Activated naive CD8-positive, alpha-beta T cell treated with anti-CD3 and anti-CD28 coated beads for 36 hours (primary cell): ENCODE measurements at places on chromosomes 7 and 10.

DNA sequence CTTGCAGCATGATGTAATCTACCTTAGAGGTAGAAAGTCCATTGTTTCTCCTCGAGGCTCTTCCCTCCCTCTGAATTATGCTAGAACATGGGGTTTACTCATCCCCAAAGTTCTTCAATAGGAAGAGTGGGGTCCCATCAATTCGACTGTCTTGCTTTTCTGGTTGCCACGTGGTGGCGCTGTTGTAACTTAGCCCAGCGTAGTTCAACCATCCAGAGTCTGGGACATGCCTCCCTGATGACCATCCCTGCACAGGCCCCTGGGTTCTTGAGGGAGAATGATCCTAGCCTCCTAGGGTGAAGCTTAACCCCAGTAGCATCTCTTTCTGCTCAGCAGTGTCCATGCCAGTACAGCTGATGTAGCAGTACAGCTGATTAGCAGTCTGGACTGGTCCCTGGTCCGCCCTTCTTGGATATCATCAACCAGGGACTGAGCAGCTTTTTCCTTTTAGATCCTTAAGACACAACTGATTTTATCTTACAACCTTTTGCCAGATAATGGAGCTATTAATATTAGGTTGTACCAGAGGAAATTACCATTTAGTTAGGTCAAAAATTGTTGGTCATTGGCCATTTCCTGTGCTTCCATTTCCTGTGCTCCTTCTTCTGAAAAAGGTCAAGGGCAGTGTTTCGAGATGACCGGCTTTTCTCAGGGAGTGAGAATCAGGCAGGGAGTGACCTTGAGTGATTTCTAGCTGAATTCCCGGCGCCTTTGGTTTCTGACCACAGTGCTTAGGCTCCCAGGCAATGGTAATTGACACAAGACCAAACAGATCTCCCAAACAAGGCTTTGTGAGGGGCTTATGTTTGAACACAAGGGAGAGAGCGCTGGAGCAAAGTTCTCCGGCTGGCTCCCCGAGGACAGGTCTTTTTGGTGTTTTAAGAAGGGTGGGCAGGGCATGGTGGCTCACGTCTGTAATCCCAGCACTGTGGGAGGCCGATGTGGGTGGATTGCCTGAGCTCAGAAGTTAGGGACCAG, 65.4 kb downstream of the TACC2 start:
- no peak for DNase-seq

DNA sequence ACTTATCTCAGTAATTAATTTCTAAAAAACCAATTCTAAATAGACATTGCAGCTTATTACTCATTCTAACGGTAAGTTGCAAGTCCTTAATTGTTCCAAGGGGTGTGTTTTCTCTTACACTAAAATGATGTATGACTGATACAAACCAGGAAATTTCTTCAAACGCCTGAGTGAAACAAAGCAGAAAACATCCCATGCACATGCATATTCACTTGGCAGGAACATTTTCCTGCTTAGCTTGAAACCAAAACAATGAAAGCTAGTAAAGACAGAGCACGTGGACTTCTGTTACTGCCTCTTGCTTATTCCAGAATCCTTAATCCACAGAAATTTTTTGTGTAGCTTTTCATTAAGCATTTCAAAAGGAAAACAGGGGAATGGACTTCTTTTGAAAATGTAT, 187.7 kb downstream of the MTERF1 start:
- no peak for DNase-seq

GRCh38 chr10:91088300-91089140, 131.9 kb upstream of the PCGF5 start:
- no peak for DNase-seq

GRCh38 chr7:129188372-129188891, at the start of gene SMO:
TSS of gene SMO (plus strand) at chr7:129188633. CDS start at chr7:129189152, 519 bp downstream.
- DNase-seq: peak; percentile 31

- DNase-seq: no peak
Measured at GRCh38 chr7:38694326-38694725, 63.2 kb upstream of the AMPH start.

GRCh38 chr7:23970193-23970592, 260.2 kb downstream of the STK31 start:
- no peak for DNase-seq

- DNase-seq: peak; percentile 32
Measured at GRCh38 chr10:14971867-14972448, 12.8 kb downstream of the MEIG1 start.

GRCh38 chr7:94396037-94396431, 1.3 kb downstream of the COL1A2 start:
- DNase-seq: no peak

DNA sequence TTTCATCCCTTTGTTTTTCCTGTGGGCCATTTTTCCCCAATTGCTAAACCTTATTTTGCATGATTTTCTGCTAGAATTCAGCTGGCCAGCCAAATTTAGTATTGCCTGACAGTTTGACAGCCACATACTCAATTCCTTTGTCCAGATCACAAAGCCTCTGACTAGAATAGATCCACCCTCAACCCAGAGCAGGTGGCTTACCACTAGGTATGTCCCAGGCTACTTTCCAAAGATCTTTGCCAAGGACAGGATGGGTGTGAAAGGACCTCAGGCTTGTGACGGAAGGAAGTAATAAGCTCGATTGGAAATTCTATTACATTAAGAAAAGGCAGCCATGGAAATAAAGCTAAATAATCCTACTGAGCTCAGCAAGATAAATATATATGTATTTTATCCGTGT, 50.6 kb upstream of the AGK start:
- no peak for DNase-seq

DNA sequence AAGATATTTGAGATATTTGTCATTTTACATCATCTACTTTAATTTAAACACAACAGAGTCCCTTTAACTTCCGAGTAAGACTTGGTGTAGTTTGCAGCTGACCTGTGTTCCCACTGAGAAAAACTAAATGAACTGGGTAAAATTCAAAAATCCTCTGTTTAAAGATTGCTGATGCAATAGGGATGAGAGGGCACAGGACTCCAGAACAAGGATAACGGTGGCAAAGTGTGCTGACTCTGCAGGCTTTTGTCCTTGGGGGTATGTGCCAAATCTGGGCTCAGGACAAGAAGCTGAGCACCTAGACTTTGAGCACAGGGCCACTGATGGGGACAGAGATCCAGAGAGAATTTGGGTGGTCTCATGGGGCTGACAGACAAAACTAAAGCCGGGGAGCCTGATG, 156.8 kb downstream of the CCDC71L start:
- no peak for DNase-seq

- DNase-seq: no peak
Measured at GRCh38 chr10:42953684-42954674, 122.9 kb upstream of the RET start.

- DNase-seq: no peak
Measured at GRCh38 chr10:100967332-100967731, 2.0 kb upstream of the SEMA4G start.

DNA sequence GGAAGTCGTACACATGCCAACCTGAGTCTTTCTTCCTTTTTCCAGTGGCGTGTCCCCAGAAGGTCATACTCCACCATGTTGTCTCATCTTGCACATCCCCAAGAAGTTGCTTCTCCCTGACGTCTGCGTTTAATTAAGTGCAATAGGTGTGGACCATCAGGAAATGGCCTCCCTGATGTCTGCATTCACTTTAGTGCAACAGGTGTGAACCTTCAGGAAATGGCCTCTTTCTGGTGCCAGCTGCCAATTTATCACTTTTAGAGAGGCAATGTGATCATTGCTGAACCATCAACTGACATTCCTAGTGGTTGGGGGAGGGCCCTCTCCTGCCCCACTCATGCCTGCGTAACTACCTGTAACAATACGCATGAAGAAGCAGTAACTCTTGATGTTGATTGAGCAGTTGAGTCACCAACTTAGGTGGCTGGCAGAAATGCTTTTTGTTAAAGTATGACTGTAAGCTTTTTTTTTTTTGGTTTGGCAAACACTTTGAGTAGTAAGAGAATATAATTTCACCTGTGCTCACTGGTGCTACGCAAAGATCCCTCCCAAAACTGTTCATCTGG, 25.8 kb downstream of the SCIN start:
- DNase-seq: no peak

- peak; percentile 87 for DNase-seq
Measured at GRCh38 chr10:62779487-62780248, 24.9 kb upstream of the ADO start.

DNA sequence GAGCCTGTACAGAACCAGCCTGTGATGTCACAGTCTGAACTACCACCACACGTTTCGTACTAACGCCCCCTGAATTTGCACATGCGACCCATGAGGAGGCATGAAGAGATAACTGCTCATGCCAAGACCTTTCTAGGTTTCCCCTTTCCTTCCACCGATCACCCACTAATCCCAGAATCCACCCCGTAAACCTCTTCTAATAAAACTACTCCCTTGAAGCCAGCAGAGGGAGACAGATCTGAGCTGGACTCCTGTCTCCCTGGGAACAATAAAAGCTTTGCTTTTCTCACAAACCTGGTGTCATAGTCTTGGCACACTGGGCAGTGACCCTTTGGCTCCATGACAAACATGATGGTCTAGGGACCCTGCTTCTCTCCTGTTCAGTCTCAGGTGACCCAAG, 144.5 kb downstream of the FRMD4A start:
- DNase-seq: peak; percentile 2

GRCh38 chr7:31957090-31957720, 113.0 kb downstream of the PDE1C start:
- DNase-seq: no peak

- DNase-seq: no peak
Measured at GRCh38 chr10:6995831-6996230, 415.0 kb downstream of the SFMBT2 start.
